NCI-H1092 treated with DMSO at 0.1 percent for 48 hours (cell line): ENCODE measurements at places on chromosomes 13 and 19.
A peak's percentile ranks its signal among the peaks of the same experiment; 100 is the strongest.

DNA sequence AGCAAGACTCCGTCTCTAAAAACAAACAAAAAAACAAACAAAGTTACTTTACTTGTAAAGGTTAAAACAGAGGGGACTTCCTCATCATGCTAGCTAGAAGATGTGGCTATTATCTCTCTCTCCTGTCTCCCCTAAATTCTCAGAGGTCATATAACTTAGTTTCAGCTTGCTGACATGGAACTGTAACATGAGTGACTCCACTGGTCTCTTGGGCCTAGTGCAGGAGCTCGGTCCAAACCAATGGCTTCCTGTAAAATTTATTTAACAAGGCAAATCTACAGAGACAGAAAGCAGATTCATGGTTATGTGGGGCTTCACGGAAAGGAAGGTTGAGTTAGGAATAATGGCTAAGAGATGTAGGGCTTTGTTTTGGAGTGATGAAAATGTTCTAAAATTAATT lies 9.5 kb upstream of the KASH5 start:
- no peak for DNase-seq

- no peak for DNase-seq
Observed at GRCh38 chr19:36047835-36048234, 6.2 kb downstream of the THAP8 start.

DNA sequence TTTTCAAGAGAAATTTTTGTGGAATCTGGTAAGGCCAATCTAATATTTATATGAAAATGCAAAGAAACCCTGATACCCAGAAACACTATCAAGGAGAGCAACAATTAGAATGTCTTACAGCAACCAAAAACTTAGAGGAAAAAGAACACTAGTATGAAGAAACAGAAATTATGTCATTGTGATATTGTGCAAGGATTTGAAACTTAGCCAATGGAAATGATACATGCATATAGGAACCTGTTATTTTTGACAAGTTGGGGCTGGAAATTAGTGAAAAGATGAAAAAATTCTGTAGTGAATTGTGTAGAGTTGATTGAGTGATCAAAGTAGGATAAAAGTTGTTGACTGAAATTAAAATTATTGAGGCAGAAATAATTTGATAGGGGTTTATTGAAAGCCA lies 792.6 kb upstream of the SLITRK6 start:
- DNase-seq, result no peak

- DNase-seq, result no peak
Observed at GRCh38 chr13:51733374-51734298, 70.3 kb downstream of the DHRS12 start.

GRCh38 chr19:9819596-9819909 lies 674 bp upstream of the FBXL12 start:
- DNase-seq, result no peak

DNA sequence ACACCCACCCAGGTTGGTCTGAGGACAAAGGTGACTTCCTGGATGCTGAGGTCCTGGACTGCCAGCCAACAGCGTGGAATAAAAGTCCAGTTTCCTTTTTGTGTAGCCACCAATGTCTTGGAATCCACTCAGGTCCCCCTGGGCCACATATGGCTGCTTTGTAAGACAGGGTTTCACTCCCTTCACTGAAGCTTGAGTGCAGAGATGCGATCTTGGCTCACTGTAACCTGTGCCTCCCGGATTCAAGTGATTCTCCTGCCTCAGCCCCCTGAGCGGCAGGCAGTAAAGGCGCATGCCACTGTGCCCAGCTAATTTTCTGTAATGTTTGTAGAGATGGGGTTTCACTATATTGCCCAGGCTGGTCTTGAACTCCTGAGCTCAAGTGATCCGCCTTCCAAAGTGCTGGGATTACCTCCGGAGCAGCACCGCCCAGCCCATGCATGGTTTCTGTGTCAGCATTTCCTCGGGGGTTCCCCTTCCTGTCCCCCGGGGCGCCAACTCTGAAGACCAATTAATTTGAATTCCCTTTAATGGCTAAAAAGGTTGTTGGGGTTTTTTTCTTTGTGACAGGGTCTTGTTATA lies 17.5 kb downstream of the KANK2 start:
- DNase-seq, result no peak

- DNase-seq, result peak; percentile 99
Observed at GRCh38 chr13:25686831-25687470, 315.2 kb downstream of the ATP8A2 start.

- DNase-seq, result no peak
Observed at GRCh38 chr19:18645035-18645511, 8.2 kb downstream of the KLHL26 start.

- DNase-seq, result no peak
Observed at GRCh38 chr13:111323950-111324651, 3.7 kb downstream of the TEX29 start.

DNA sequence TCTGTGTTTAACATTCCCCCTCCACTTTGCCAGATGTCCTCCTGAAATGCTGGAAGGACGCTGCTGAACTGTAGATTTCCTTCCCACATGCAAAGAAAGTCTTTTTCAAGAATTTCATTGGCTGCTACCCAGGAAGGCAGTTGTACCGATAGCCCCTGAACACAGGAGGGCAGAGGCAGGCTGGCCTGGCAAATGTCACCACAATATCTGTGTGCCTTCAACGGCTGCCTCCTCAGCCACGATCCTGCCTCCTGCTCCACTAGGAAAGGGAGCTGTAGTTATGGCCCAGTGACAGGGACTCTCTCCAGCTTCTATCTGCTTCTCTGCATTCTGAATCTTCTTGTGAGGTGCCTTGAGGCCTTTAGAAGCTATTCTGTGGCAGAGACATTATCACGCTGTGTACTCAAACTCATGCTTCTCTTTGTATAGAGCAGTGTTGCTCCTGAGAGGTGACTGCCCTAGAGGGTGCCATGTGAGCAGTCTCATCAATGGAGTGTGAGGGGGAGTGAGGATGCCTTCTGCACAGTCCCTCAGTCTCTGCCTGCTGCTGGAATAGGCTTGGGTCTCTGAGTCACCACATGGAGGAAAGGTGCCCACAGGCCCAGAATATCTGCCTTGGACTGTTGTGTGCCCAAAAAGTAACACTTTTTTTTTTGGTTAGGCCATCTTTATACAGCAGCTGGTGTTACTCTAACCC lies 279.8 kb downstream of the DNAJC15 start:
- peak; percentile 48 for DNase-seq

- DNase-seq, result peak; percentile 80
Observed at GRCh38 chr19:45885556-45886426, at the start of gene IRF2BP1. IRF2BP1 (minus strand) TSS chr19:45886141; CDS start chr19:45885774, 367 bp downstream.

- peak; percentile 39 for DNase-seq
Observed at GRCh38 chr13:51802631-51803418, 1.1 kb downstream of the DHRS12 start.

- DNase-seq, result no peak
Observed at GRCh38 chr13:25578526-25578925, 206.8 kb downstream of the ATP8A2 start.

- no peak for DNase-seq
Observed at GRCh38 chr13:55728247-55728646, 1412.5 kb upstream of the PRR20A start.

DNA sequence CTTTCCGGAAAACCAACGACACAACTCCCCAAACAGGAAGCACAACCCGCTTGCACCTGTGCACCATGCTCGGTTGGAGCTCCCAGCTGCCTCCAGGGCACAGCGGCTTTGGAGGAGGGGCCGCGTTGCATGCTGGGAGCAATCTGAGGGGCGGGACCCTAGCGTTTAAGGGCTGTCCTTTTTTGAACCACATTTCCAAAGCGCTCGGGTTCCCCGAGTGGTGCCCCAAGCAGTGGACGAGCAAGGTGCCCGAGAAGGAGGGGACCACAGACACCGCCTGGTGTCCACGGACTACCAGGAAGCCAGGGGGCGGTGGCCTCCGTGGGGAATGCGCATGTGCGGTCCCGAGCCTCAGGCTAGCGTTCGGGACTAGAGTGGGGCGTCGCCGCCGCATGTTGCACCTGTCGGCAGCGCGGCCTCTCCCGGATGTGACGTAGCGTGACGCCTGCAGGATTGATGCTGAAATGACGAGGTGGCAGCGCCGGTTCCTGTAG lies 11.9 kb upstream of the ZNF57 start:
- DNase-seq, result peak; percentile 47

GRCh38 chr13:99307247-99307646 lies at the start of gene GPR183:
GPR183 (minus strand) TSS chr13:99307399; CDS start chr13:99296145, 11,254 bp downstream.
- DNase-seq, result no peak

DNA sequence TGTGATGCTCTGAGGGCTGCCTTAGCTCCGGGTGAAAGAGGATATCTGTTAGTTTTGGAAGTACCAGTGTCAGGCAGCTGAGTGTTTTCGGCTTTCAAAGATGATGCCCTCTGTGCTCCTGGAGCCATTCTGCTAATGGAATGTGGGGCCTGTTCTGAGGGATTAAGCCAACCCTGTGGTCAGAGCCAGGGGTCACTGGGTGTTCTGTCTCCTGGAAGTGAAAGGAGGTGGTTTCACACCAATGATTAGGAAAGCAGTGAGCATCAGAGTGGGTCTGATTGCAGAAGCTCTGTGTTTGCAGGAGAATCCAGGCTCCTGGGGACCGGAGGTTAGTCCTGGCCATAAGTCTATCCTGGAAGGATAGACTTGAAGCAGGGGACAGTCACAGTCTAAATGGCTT lies 94.6 kb downstream of the UQCRFS1 start:
- no peak for DNase-seq

DNA sequence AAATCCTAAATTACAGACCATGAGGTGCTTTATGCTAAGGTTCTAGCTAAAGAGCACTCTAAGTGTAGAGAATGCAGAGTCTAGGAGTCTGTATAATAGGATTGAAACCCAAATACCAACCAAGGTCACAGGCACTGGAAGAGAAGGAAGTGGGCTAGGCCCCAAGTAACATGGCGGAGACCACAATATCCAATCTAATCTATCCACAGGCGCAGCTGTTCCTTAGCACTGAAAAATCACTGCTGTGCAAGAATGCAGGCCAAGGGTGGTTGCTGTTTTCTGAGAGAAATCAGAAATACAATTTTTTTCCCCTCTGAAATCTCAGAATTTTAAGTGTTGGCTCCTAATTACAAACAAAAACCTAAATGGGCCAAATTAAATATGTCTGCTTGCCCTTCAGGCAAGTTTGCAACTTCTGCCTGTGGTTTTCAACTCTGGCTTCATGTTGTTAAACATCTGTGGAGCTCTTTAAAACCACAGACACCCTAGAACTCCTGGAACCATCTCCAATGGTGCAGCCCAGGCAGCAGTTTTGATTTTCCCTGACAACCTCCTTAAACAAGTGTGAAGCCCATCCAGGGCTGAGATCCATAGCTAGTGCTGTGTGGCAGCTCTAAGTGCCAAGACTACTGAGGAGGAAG lies 6.1 kb downstream of the RANBP3 start:
- no peak for DNase-seq

- DNase-seq, result no peak
Observed at GRCh38 chr13:111387945-111388600, 67.6 kb downstream of the TEX29 start.

GRCh38 chr19:7862413-7862951 lies 11.7 kb downstream of the PRR36 start:
- no peak for DNase-seq

GRCh38 chr13:101965096-101965495 lies 436.8 kb downstream of the FGF14 start:
- DNase-seq, result no peak

DNA sequence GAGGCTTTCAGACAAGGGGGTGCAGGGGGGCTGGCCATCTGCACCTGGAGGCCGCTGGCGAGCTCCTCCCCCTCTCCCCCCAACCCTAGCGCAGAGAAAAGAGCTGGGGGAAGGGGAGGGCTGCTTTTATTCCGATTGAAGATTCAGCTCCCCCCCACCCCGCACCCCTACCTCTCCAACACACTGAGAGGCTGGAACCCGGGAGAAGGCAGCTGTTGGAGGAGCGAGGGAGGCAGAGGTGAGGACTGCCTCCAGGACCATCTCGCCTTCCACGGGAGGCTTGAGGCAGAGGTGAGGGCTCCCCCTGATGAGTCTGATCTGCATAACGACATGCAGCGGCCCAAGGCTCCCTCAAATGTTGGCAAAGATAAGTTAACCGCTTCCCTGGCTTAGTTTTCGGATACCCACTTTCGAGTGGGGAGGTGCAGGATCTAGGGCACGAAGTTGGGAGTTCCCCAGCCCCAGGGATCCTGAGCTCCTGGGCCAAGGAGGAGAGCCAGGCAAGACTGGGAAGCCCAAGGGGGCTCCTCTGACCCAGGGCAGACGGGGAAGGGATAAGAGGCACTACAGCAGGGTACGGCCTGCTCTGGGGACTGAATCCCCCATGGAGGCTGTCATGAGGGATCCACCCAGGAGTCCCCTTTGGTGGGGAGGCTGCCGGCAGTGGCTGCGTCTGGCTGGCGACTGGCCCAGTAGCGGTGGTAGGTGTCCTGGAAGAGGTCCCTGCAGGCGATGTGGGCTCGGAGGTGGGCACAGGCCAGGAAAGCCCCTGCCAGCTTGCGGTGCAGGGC lies 1.2 kb upstream of the NUMBL start:
- peak; percentile 78 for DNase-seq

GRCh38 chr13:112069061-112069844 lies 2.3 kb downstream of the SOX1 start:
- DNase-seq, result peak; percentile 58

DNA sequence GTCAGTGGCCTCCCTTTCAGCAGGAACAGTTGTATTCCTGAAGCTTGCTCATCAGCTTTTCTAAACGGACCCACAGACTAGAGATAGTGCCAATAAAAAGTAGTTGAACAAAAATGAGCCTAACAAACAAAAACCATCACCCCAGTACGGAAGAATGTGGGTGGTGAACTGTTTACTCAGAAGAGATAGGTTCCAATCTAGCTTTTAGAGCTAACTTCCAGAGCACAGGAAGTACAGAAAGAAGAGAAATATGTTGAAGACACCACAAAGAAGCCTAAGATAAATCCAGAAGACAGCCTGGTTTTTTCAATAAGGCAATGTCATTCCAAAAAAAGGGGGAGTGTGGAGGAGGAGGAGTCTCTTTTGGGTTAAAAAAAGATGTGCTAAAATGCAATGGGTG lies 2.8 kb upstream of the LMO7 start:
- DNase-seq, result no peak

GRCh38 chr13:51287758-51288157 lies 51.7 kb upstream of the SERPINE3 start:
- DNase-seq, result no peak

- DNase-seq, result no peak
Observed at GRCh38 chr19:896434-896833, 3.1 kb downstream of the RNU6-9 start.

DNA sequence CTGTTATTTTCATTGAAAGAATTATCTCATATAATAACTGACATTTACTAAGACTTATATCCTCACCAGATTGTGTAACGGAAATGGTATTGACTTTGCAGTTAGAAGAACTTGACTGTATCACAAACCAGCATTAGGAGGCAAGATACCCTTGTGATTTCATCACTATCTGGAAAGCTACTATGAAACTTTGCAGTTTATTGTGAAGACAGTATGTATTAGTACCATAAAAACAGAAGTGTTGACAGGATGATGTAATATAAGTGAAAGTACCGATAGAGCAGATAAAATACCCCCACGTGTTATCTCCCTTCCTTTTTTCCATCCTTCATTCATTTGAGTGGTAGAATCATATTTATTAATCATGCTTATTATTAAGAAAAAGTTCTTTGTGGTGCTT lies 365.7 kb upstream of the KLHL1 start:
- no peak for DNase-seq

GRCh38 chr19:13430790-13431582 lies 75.3 kb downstream of the CACNA1A start:
- no peak for DNase-seq
